Cerebellar nuclear complex (tissue), 1 donor: ENCODE measurements at places on chromosomes 6 and 20.

DNA sequence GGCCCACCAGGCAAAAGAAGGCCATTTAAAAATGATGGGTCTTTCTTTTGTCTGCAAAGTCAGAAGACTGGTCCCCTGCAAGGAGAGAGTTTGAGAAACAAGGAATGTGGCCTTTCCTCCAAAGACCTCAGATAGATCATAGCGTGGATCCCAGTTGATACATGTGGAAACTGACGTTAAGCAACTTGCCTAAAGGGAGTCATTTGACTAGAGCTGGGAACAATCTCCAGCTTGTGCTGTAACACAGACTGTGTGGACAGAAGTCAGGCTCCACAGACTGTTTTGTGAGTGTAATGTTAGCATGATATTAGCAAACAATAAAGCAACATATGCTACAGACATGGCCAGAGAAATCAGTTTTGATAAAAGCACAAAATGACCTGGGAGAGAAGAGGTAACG, 140.4 kb upstream of the CITED2 start:
- no peak for DNase-seq

DNA sequence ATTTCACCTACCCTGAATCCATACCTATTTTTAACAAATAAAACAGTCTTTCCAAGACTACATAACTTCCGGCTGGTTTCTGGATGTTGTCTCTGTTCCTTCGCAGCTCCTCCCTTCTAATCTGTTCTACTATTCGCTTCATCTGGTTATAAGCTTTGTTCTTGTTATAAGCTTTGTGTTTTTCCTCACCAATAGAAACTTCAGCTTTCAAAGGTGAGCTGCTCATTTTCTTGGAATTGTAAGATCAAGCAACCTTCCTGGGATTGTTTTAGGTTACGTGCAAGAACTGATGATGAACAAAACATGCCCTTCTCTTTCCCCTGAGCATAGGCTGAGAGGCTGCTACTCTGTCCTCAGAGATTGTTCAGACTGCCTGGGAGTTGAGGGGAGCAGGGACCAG, 2.1 kb downstream of the GFOD1 start:
- no peak for DNase-seq

DNA sequence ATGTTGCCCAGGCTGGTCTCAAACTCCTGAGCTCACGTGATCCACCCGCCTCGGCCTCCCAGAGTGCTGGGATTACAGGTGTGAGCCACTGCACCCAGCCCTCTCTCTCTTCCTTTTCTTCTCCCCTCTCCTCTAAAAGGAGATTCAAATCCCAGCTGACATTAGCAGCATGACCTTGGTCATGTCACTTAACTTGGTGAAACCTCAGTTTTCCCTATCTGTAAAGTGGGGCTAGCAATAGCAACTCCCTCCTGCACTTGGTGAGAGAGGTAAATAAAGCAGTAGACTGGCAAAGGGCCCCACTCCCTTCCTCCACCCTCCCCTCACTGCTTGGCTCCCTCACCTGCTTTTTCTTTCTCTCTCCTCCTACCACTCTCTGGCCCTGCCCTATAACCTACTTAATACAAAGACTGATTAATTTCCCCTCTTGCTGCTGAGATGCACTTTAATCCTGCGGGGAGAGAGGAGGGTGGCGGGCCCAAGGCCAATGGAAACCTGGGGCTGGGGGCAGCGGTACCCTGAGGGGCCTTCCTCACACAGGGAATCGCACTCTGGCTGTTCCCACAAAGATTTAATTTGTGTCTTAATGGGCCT, 54.2 kb upstream of the ZFAND3 start:
- no peak for DNase-seq

DNA sequence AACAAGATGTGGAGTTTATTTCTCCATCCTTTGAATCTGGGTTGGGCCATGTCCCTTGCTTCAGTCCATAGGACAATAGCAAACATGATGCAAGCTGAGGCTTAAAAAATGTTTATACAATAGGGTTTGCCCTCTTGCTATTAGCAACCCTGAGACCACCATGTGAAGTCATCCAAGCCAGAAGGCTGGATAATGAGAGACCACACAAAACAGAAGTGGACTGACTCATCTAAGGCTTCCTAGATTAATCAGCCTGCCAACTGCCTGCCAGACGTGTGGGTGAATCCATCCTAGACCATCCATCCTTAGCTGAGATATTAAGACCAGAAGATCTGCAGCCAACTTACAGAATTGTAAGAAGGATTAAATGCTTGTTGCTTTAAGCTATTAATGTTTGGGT, 38.1 kb upstream of the ISM1 start:
- no peak for DNase-seq

GRCh38 chr20:54105653-54106052, 35.3 kb upstream of the BCAS1 start:
- no peak for DNase-seq

DNA sequence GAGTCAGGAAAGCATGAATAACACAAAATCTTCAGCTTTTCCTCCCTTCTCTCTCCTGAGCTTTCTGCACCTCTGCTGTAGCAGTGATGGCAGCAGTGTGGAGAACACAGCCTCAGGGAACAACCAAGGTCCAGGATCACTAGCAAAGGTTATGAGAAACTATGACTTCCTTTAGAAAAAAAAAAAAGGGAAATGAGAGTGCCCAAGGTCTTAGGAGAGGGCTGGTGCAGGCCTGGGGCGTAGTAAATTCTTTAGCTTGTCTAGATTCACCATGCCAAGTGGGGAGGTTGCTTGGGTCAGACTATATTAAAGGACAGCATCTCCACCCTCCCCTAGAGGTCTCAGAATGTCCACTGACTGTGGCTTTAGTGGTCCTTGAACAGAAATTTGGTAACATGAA, 40.4 kb upstream of the POLR1H start:
- DNase-seq: no peak

DNA sequence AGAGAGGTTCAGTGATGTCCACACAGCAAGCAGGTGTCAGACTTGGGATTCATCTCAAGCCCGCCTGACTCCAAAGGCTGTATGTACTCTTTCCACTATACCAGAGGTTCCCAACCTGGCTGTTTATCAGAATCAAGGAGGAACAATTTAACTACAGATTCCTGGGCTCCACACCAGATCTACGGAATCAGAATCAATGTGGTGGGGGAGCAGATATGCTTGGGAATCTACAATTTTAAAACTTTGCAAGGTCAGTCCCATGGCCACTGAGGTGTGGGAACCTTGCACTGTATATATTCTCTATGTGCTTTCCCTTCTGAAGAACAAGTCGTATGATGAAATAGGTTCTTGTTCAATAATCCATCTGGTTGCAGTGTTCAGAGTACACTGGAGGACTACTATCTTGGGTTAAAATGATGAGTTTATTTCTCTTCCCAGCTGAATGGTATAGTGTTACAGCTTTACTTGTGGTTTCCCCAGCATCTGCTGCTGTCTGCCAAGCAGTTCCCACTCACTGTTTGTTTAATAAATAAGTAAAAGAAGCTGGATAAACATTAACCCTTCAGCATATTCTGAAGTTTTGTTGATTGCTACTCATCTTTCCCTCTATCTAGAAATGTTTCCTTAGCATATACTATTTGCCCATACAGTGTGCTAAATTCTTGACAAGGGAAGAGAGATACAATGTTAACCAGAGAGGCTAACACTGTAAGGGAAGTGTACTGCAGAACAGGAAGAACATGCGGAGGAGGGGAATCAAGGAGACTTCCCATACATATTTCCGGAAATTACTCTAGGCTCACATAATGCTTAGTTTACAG, 9.9 kb downstream of the TTI1 start:
- no peak for DNase-seq

GRCh38 chr20:63028461-63028921, 21.7 kb upstream of the BHLHE23 start:
- DNase-seq: no peak

GRCh38 chr6:39778581-39779255, 13.5 kb upstream of the DAAM2 start:
- no peak for DNase-seq

GRCh38 chr6:158071121-158072082, 89.7 kb downstream of the SYNJ2 start:
- DNase-seq: no peak
